ENCODE measurements at places on chromosomes 4 and X.

DNA sequence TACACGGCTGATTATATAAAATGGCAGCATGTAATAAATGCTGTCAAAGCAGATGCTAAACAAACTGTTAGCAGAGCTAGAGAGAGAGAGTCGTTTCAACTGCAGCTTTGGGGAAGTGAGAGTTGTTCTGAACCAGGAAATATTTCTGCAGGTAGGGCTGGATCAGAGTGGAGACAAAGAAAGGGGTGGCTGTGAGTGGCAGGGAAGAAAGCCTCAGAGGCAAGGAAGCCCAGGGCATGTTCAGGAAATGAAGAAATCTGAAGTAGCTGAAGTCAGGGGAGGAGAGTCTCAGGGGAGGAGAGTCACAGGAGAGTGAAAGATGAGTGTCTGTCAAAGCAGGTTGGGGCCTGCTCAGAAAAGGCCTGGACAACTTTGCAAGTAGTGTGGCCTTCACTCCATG is 48.4 kb upstream of the RPS6KA3 start:
- DNase-seq, result no peak

GRCh38 chr4:4690854-4691253 is 149.0 kb upstream of the STX18 start:
- DNase-seq, result no peak

- no peak for DNase-seq
These were observed 55.7 kb upstream of the CLDN34 start for GRCh38 chrX:9911487-9911886.

- no peak for DNase-seq
These were observed 2.0 kb upstream of the CDK16 start for GRCh38 chrX:47216393-47216925.

DNA sequence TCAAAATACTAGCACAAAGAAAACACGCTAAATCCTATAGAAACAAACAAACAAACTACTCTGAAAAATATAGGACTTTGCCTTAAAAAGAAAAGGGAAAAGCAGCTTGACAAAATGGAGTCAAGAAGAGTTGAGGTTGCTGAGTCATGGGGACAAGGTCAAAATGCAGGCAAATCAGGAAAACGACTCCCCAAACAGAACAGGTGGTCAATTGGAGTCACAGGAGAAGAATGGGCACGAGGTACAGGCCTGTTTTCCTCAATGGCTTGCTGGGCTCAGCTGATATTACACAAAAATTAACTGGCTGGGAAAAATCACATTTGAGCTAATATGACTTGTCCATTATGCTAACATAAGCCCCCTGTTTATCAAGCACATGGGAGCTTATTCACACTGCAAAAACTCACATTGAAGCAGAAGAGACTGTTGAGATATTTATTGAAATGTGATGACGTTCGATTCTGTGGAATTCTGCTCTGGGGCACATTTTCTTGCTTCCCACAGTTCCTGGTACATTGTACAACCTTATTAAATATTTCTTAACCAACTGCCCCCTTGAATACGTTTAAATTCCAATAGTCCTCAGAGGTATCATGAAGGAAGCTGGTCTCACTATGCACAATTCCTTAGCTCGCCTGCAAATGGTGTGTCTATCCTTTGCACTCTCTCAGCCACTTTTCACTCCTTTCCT is 1622.1 kb downstream of the STIM2 start:
- no peak for DNase-seq

DNA sequence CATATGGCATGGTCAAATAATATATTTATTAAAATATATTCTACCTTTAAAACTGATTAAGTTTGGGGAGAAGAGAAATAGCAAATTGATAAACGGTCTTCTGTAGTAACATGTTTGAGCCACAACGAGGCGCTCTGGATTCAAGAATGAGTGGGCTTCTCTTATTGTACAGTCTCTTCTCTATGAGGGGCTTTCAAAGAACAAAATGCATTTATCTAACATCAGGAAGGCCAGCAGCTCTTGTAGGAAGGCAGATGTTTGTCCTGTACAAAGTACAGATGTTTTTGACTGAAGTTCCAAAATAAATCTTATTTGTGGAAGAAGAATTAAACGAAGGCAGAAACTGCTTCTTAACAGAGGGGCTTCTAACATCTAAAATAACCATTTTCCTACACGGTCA is 153.6 kb downstream of the RASL11B start:
- DNase-seq, result peak; percentile 34

DNA sequence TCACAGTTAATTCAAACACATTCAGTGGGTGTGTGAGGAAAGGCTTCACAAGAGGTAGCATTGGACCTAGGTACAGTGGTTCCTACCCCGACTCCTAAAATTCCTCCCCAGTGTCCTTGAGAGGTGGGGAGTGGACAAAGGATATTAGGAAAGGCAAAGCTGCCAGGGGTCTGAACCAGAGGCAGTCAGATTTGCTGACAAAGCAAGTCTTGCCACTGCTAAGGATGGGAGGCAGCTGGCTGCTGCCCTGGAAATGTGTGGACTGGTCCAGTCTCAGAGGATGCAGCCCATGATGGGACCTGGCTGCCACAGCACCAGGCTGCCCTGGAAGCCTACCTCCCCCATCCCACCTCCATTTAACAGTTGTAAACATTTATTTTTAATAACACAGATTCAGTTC is 4.1 kb upstream of the PHF8 start:
- no peak for DNase-seq

DNA sequence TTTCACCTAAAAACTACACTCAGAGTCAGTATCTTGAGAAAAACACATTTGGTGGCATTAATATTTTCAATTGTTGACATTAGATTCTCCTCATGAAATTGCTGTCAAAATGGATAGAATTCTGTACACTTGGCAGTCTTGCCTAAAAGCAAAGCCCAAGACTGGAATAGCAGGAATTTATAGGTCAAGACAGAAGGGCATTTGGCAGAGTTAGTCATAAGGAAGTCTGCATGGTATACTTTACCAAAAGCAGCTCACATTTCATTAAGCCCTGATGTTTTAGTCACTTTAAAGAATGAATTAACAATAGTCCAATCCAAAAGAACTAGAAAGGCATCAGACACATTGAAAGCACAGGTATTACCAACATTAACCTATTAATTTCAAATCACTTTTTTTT is 7.1 kb downstream of the CCDC160 start:
- peak; percentile 3 for DNase-seq

DNA sequence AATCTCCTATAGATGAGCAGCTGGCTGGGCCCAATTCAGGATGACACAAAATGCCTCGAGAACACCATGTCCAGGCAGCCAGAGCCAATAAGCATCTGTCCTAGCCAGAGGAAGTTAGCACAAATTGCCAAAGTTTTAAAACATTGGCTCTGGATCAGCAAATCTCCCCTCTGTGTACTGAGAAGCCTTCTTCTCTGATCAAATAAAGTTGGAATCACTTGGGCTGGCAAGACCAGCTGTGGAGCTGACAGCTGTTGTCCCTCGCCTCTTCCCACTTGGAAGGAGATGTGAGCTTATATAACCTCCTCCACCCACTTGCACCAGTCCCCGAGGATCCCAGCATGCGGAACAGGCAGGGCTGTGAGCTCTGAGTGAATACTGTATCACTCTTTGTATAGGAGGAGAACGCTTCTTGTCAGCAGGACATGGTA is 183.9 kb downstream of the OPHN1 start:
- DNase-seq, result no peak

DNA sequence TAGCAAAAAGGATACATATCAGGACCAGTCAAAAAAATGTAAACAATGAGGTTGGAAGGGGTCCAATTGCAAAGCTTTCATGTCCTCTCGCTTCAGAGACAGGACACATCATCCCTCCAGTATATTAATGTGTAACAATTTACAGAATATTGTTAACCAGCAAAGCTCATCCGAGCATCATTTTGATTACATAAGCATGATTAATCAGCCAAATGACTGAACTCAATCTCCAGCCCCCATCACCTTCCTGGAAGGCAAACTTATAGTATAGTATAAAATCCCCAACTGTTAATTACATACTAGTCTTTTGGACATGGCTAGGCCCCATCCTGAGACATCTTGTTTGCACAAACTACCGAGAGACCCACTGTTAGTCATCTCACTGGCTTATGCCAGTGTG is 77.6 kb upstream of the TRAM1L1 start:
- DNase-seq, result no peak

DNA sequence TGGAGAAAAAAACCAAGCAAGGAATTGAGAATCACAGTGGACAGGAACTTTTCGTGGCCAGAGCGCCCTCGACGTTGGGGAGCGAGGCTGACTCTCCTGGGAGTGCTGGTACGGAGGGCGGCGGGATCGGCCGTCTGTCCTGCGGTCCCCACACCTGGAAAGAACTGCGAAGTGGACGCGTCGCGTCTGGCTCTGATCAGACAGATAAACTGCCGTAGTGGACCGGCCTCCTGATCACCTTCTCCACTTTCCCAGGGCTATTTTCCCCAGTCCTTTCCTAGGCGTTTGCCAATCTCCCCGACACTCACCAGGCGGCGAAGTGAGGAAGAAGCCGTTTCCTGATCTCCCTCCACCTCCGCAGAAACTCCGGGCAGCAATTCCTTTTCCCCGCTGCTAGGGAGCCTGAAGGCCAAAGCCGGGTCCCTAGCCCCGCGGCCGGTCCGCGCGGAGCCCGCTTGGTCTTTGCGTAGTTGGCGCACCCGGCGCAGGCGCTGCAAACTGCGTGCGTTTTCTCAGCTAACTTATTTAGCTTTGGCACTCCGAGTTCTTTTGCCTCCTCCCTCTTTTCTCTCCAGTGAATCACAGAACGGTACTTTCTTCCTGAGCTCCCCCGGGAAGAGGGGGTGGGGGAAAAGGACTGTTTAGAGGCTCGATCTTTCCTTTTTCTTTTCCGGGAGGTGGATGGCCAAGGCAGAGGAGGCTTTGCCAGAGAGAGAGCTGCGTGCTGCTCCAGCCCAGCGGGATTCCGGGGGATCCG is at the start of gene ARSJ:
Gene ARSJ (minus strand): TSS at position 500 of the 757 bp plus-strand sequence. CDS start 813 bp downstream, outside the sequence.
- DNase-seq, result peak; percentile 79

- DNase-seq, result no peak
These were observed 427.3 kb upstream of the FAM241A start for GRCh38 chr4:111717921-111718320.

DNA sequence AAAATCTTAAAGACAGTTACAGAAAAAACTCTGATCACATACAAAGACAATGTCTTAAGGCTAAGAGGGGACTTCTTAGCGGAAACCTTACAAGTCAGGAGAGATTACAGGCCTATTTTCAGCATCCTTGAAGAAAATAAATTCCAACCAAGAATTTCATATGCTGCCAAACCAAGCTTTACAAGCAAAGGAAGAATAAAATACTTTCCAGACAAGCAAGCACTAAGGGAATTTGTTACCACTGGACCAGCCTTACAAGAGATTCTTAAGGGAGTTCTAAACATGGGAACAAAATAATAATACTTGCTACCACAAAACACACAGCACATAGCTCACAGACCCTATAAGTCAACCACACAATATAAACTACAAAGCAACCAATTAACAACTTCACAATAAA is 255.8 kb upstream of the ZFP42 start:
- no peak for DNase-seq

GRCh38 chr4:152240232-152240631 is 295.7 kb downstream of the FBXW7 start:
- DNase-seq, result no peak
